HCT116 (cell line): ENCODE measurements at places on chromosomes 4 and X. TPM values are rescaled to one million over a fixed set of nuclear protein-coding genes. Genes with fewer than 3 reads are reported as not detected.

NAP1L2 gene
- total RNA-seq, result not detected

RNF150 gene
- 0.07 TPM for total RNA-seq

FAM114A1 gene
- 35.6 TPM for total RNA-seq

TLR10 gene
- total RNA-seq, result 0.30 TPM

TSC22D3 gene
- 24.6 TPM for total RNA-seq

LUZP4 gene
- not detected for total RNA-seq

NWD2 gene
- not detected for total RNA-seq
